ENCODE measurements at places on chromosomes 4 and X.
A peak's percentile ranks its signal among the peaks of the same experiment; 100 is the strongest.

- DNase-seq: no peak
Observed at GRCh38 chrX:102694749-102695148, 17.5 kb upstream of the GPRASP2 start.

DNA sequence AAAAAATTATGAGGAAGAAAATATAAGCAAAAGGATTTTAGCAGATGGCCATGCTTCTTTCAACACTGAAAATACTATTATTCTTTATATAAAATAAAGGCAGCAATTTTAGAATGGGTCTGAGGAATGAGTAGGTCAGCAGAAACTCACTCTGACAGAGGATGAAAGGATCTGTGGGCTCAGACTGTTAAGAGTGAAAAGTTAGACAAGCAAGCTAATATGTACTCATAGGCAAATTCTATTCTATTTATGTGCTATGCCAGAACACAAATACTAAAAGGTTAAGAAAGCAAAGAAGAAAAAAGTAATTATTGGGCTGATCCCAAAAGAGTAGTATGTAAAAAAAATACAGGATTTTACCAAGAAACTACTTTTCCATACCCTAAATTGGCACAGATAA, 13.9 kb downstream of the LCORL start:
- DNase-seq: no peak

DNA sequence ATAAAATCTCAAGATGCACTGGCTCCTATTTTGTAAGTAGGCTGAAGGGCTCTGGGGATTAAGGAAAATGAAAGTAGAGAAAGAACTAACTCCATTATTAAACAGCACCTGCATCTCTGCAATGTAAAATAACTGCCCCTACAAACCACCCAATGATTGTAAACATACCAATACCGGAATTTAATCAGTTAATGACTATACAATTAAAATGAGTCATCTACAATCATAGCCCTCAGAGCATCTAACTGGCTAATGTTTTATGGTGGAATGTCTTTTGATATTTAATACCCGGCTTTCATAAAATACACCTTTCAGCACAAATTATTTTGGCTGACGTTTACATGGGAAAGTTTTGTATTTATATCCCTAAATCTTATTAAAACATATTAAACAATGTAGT, 142.3 kb downstream of the PAPSS1 start:
- no peak for DNase-seq

GRCh38 chr4:145679991-145680455, at the start of gene C4orf51:
Gene C4orf51, plus strand, starts transcription at chr4:145680146. Its CDS starts 58 bp downstream, at chr4:145680204.
- DNase-seq: peak; percentile 23

All from AG09309 (cell line).